KG1 (cell line): ENCODE measurements at places on chromosomes 6 and 20.
A peak's percentile ranks its signal among the peaks of the same experiment; 100 is the strongest.

DNA sequence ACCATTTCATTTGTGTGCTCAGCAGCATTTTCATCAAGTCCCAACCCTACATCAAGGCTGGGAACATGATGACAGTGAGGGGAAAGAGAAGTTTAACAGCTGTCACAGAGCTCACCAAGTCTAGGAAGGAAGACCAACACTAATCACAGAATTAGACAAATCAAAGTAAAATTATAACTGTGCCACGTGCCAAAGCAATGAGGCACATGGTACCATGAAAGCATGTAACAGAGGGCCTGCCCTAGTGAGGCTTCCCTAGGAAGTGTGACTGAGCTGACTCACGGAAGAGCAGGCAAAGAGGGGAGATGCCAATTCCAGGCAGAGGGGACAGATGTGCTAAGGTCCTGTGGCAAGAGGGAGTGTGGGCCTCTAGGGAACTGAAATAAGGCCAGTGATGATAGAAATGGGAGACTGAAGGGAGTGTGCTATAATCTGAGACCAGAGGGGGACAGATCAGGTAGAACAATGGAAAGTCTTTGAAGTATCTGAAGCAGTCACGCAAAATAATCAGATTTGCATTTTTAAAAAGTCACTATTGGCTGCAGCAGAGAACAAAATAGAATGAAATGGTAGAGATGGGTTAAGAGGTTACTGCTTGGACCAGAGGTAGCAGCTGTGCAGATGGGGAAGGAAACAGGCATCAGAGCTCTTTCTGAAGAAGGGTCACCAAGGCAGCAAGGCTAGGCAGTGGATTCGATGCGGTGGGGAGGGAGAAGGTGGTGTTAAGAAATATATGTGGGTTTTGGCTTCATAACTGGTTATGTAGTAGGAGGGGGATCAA, 86.8 kb downstream of the GPR6 start:
- DNase-seq: no peak

- DNase-seq: no peak
Observed at GRCh38 chr6:163147994-163148393, 266.5 kb upstream of the QKI start.

DNA sequence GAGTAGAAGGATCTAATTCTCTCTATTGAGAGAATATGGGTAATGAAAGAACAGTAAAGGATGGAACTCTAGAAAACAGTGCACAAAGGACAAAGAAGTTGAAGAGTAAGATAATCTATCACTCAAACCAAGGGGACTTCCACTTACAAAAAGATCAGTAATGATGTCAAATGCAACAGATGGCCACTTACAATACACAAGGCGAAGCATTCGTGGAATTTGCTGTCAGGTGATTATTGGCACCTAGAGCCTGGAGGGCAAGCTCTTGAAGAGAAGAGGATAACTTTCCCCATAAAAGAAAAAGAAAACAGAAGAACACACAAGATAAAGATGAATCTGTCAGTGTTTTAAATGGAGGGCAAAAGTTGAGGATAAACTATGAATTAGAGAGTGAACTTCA, 256.0 kb upstream of the TCF21 start:
- DNase-seq: no peak

DNA sequence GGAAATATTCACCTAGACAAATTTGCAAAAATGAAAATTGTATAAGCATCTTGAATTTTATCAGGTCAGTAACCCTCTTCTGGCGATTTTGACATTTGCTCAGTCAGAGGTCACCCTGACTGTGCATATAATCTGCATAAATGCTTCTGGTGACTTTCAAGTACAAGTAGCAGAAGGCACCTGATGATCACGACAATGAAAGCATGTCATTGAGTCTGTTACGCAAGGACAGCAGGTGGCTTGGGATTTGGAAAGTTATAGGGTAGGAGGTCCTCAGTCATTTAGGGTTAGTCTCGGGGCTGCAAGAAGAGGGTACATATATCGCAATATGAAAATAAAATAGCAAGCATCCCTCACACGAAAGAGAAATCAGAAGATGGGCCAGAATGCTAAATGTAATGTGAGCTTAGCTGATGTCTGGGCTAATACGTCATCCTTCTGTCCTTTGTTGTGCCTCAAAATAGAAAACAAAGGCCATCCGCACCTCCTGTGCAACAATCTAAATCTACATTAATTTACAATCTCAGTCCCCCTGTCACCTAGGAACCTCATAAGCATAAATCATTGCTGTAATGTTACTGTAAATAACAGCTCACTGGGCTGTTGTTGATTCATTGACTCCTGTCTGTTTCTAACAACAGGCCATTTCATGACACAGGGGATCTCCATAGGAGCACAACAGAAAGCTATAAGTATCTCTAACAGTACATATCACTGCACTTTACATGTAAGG, 155.2 kb upstream of the RSPO3 start:
- DNase-seq: no peak

DNA sequence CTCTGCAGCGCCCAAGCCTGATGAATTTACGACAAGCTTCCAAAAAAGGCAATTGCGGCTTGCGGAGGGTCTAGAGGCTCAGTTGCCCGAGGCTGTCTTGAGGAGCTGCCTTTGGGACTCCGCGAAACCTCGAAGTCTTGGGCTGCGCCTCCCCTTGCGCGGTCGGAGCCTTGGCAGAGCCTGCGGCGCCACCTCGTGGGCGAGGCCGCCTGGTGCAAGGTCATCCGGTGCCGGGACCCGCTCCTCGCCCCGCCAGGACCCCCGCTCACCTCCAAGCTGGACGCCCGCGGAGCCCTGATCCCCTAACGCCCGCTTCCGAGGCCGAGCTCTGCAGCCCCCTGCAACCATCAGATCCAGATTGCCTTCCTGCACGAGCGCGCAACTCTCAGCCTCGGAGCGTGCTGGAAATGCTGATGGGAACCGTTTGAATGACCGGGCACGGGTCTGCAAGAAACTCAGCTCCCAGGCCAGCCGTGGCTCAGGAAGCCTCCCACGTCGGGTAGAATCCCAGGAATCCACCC, 14.9 kb upstream of the FAM210B start:
- DNase-seq: no peak

DNA sequence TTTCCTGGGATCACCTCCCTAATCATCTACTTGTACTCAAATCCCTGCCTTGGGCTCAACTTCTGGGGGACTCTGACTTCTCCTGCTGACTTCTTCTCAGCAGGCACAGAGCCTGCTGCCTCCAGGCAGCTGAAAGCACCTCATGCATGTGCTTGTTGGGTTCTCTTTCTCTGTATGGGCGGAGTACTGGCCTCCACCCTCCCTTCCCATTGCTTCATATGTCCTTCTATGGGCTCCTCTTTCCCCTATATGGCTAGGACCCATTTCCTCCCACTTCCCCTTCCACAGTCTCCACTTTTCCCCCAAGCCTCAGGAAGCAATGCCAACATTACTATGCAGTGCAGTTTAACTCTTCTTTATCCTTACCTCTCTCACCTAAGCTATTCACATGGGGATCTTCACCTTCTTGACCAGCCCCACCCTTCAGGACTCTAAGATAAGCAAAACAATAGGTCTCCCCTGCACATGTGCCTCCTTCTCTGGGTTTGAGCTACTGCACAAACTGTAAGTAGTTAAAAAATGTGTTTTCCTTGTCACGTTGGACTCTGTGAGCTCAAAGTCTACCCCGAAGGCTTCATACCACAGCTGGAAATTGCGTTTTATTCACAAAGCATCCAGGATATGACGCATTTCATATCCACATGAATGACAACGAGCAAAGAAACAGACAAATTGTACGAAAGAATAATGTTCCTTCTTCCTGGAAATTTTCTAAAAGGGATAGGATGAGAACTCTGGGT, 93.7 kb downstream of the CDS2 start:
- DNase-seq: no peak

DNA sequence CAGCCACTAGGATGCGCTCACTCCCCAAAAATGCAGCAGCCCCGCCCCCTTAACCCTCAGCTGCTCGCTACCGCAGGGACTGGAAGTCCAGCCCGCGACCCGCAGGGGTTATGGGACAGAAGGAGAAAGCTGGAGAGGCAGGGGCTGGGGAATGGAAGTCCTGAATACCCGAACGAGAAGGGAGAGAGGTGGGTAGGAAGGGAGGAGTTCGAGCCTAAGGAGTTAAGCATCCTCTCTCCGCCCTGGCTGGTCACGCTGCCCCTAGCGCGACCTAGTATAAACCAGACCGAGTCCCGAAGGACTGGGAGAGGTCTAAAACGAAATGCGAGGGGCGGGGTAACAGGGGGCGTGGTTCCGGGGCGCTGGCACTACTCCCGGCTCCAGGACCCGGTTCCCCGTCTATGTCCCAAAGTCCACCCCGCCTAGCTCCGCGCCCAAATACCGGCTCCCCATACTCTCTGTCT, 448 bp upstream of the DDAH2 start:
- no peak for DNase-seq

- no peak for DNase-seq
Observed at GRCh38 chr20:6269168-6269873, 146.5 kb upstream of the FERMT1 start.

- no peak for DNase-seq
Observed at GRCh38 chr20:62875419-62876361, 14.1 kb upstream of the TCFL5 start.

DNA sequence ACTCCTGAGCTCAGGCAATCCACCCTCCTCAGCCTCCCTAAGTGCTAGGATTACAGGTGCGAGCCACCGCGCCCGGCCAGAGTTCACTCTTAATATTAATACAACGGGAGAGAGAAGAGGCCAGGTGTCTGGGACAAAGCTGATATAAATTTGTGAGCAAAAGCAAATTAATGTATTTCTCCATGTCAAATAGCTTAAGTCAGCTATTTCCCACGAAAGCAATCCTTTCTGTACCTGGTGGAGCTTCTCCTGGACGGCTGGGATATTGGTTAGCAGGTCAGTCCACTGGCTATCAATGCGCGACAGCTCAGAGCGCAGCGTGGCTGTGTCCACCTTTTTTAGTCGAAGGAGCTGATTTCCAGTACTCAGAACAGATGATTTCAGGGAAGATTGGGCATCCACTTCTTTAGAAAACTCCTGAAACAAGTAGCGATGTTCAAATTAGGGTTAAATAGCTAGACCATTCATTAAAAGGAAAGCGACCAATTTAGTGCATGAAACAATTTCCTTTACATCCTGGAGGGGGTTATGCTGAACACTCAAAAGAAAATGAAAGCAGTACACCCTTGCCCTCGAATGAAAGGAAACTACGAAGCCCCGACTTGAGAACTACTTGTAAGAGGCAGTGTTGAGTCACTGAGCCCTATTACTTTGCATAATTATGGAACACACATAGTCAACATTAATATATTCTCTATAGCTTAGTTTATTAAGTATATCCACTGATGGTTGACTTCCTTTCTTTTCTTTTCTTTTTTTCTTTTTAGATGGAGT, 403.4 kb downstream of the SYNE1 start:
- DNase-seq: no peak

GRCh38 chr6:159608961-159609651, 83.9 kb downstream of the SOD2 start:
- no peak for DNase-seq

- no peak for DNase-seq
Observed at GRCh38 chr6:47519279-47519678, 41.7 kb downstream of the CD2AP start.

- DNase-seq: no peak
Observed at GRCh38 chr6:54100411-54101006, 10.7 kb upstream of the MLIP start.

- no peak for DNase-seq
Observed at GRCh38 chr20:56171087-56172012, 77.2 kb upstream of the MC3R start.

- no peak for DNase-seq
Observed at GRCh38 chr6:134406311-134406710, 88.4 kb upstream of the SGK1 start.

GRCh38 chr6:8888468-8888867, 453.1 kb upstream of the SLC35B3 start:
- DNase-seq: peak; percentile 5

GRCh38 chr6:23532227-23532626, 593.8 kb upstream of the NRSN1 start:
- DNase-seq: no peak

DNA sequence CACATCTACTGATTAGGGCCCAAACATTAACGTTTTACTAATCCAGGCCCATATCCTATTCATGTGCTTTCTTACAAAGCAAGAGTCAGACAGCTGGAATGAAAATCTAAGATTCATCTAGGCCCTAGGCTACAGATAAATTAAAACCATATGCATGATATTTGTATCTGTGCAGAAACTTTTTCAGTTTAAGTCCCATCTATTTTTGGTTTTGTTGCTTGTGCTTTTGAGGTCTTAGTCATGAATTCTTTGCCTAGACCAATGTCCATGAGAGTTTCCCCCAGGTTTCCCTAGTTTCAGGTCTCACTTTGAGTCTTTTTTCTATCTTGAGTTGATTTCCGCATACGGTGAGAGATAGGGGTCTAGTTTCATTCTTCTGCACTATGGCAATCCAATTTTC, 20.2 kb downstream of the ADNP start:
- no peak for DNase-seq

DNA sequence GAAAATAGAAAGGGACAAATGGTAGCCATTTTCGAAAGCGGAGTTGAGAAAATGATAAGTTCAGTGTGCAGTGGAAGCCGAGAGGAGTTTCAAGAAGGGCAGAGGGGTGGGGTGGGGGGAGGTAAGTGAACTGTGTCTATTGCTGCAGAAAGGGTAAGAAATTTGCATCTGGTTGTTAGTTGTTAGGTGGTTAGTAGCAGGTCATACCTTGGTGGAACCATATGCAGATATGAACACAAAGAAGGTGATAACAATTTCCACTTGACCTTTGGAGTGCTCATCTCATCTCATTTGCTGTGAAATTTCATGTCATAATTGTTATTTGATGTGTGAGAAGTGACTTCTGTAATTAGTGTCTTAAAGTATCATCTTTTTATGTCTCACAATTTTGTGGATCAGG, 288.2 kb downstream of the QKI start:
- no peak for DNase-seq

DNA sequence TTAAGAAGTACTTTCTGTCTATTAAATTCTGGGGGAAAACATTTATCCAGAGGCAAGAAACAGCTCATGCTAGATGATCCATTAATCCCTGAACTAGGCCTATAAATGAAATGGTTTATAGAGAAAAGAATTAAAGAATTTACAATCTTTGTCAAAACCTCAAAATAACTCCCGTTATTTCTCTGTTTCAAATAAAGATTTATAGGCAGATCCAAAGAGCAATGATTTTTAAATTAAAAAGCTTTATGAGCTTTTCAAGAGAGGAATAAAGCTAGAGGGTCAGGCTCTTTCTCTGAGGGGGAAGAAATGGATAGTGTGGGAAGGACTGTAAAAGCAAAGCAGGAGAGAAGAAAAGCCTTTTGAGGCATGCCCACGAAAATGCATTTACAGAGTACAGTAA, 82.5 kb upstream of the OGFRL1 start:
- no peak for DNase-seq

- no peak for DNase-seq
Observed at GRCh38 chr20:3616250-3616649, 46.9 kb downstream of the GFRA4 start.

GRCh38 chr20:35604449-35604747, 11.2 kb upstream of the SPAG4 start:
- no peak for DNase-seq

GRCh38 chr6:145823328-145823944, 8.8 kb upstream of the FBXO30 start:
- no peak for DNase-seq

GRCh38 chr20:35508493-35509218, 20.8 kb downstream of the C20orf173 start:
- DNase-seq: no peak

- DNase-seq: no peak
Observed at GRCh38 chr6:128569732-128570679, 49.6 kb upstream of the PTPRK start.

GRCh38 chr20:22762576-22763256, 178.3 kb upstream of the FOXA2 start:
- DNase-seq: no peak

- no peak for DNase-seq
Observed at GRCh38 chr6:119566546-119567260, 217.1 kb upstream of the MAN1A1 start.
